Karpas-422 (cell line): ENCODE measurements at places on chromosomes 4 and X.
A peak's percentile ranks its signal among the peaks of the same experiment; 100 is the strongest.

GRCh38 chr4:1984406-1985191, 24.2 kb downstream of the NELFA start:
- DNase-seq = peak; percentile 57

- DNase-seq = no peak
Measured at GRCh38 chrX:49986058-49986457, 63.7 kb downstream of the CLCN5 start.

DNA sequence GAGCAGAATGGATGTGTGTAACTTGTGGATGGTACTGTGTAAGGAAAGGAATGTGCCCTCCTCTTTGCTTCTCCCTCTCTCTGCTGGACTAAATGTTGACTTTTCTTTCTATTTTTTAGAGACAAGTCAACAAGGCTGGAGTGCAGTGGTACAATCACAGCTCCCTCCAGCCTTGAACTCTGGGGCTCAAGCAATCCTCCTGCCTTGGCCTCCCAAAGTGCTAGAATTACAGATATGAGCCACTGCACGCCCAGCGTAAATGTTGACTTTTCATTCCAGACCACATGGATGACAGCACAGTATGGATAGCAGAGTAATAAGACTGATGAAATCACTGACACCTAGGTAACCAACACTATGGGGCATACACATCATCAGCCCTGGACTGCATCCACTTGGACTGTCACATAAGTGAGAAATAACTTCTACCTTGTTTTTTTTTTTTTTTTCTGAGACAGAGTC, 5.1 kb upstream of the RPS3A start:
- no peak for DNase-seq

GRCh38 chrX:23981711-23982110, 45.3 kb downstream of the KLHL15 start:
- DNase-seq = peak; percentile 48

GRCh38 chr4:17773135-17773698, 8.2 kb downstream of the FAM184B start:
- DNase-seq = peak; percentile 48

DNA sequence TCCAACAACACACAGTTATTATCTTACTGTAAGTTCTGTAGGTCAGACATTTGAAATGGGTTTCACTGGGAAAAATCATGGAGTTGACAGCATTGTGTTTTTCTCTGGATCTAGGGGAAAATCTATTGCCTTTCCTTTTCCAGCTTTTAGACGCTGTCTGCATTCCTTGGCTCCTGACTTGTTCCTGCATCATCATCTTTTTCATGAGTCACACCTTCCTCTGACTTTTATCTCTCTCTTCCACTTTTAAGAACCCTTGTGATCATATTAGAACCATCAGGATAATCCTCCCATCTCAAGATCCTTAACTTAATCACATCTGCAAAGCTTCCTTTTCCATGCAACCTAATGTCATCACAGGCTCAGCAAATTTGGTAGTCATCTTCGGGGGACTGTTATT, 1454.8 kb downstream of the RPA4 start:
- no peak for DNase-seq

DNA sequence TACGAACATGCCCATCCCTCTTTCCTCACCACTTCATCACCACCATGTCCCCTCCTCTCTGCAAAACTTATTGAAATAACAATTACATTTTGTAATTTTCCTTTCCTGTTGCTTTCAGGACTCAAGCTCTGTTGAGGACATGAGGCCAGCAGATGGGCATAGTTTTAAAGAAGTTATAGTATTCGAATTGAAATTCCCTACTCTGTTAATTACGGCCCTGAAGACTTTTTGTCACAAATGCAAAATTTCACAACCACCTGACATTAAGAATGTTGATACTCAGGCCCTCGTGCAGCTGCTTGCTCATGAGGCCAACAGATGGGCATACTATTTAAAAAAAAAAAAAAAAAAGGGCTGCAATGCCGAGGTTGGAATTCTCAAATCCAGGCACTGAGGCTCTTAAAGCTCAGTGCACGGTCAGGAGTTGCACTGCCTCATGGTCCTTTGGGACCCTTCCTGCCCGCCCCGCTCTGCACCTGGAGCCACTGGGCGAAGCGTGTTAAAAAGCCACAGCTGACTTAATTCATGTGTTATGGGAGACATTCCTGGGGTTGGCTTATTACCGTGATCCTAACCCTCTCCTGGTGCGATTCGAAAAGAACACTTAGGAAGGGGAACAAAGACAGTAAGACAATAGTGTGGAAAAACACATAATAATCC, 34.2 kb upstream of the FAT1 start:
- DNase-seq = peak; percentile 66

GRCh38 chrX:109190542-109190941, 291.3 kb downstream of the GUCY2F start:
- no peak for DNase-seq

GRCh38 chr4:1574601-1575417, 109.3 kb downstream of the FAM53A start:
- no peak for DNase-seq

DNA sequence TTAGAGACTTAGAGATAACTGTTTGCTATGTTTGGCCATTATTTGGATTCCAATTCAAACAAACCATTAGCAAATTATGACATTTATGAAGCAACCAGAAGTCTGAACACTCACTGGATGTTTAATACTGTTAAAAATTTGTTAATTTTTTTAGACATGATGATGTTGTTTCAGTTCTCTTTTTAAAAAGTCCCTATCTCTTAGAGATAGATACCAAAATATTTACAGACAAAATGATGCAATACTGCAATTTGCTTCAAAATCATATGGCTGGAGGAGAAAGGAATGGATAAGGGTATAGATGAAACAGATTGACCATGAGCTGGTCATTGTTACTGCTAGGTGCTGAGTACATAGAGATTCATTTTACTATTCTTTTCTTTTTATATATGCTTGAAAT, 534.6 kb downstream of the BCOR start:
- peak; percentile 29 for DNase-seq

DNA sequence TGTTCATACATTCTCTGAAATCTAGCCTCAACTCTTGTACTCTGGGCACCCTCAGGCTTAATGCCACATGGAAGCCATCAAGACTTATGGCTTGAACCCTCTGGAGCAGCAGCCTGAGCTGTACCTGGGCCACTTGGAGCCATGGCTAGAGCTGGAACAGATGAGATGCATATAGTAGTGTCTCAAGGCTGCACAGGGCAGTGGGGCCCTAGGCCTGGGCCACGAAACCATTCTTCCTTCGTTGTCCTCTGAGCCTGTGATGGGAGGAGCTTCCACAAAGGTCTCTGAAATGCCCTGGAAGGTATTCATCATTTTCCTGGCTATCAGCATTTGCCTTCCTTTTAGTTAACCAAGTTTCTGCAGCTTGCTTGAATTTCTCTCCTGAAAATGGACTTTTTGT, 1427.2 kb upstream of the PCDH10 start:
- no peak for DNase-seq

GRCh38 chr4:7400671-7401298, 33.9 kb downstream of the PSAPL1 start:
- no peak for DNase-seq

- DNase-seq = no peak
Measured at GRCh38 chr4:20483416-20483815, 216.8 kb upstream of the PACRGL start.

- DNase-seq = no peak
Measured at GRCh38 chr4:164531336-164531735, 222.6 kb upstream of the SMIM31 start.

DNA sequence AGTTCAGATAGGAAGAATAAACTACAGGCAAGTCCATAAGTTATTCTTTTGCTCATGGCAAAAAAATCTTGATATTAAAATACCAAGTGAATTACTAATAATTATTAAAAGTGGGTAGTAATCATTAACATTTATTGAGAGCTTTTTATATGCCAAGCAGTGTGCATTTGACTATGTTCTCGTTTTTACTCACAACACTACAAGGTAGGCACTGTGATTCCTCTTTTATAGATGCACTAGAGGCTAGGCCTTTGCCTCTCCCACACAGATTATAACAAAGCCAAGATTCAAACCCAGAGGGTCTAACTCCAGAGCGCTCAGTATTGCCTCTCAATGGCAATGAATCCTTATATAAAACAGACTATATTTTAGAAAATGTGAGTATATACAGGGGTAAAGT, 254.2 kb downstream of the NAF1 start:
- DNase-seq = no peak

DNA sequence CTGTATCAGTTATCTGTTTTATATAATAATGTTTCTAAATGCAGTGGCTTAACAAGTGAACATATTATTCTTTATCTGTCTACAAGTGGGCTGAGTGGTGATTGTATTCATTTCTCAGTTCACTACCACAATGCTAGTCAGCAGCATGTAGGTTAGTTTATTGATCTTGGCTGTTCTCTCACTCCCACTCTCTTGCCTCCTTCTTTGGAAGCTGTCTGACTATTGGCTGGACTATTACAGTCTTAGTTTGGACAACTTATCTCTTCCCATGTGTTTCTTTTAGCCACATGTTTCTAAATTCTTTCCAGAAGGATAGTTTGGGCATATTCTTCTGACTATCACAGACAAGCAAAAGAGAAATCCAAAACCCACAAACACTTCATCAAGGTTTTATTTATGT, 459.5 kb upstream of the AGA start:
- DNase-seq = no peak

GRCh38 chrX:133191739-133192039, 26.5 kb downstream of the TFDP3 start:
- no peak for DNase-seq

DNA sequence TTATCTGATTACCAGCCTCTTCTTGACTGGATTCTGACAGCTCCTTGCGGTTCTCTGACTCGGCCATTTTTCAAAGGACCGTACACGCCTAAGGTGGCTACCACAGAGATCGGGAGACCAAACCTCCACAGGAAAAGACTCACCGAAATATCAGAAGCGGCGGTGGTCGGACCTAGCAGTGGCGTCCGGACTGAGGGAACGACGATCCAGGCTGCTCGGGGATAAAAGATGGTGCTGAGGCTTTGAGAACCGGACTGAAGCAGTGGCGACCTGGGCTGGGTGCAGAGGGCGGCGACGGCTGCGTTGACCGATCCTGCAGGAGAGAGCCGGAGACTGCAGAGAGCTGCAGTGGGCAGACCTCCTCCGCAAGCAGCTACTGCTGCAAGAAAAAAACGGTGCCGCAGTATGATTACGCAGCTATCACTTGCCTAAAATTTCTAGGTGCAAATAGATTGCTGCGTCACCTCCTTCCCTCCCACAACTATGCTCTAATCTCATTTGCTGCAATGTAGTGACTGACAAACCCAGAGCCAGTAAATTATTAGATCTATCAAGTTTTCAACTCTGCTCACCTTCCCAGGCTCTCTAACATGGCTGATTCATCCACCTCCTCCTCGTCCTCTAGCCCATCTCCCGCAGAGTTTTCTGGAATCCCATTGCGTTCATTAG, at the start of gene NAP1L2:
NAP1L2 (minus strand) TSS at position 426 of the 669 bp plus-strand sequence; CDS start at position 67, 359 bp downstream.
- no peak for DNase-seq
